ENCODE measurements at places on chromosomes 5 and 9.

- DNase-seq = no peak
Observed at GRCh38 chr5:15391704-15392397, 108.1 kb upstream of the FBXL7 start.

DNA sequence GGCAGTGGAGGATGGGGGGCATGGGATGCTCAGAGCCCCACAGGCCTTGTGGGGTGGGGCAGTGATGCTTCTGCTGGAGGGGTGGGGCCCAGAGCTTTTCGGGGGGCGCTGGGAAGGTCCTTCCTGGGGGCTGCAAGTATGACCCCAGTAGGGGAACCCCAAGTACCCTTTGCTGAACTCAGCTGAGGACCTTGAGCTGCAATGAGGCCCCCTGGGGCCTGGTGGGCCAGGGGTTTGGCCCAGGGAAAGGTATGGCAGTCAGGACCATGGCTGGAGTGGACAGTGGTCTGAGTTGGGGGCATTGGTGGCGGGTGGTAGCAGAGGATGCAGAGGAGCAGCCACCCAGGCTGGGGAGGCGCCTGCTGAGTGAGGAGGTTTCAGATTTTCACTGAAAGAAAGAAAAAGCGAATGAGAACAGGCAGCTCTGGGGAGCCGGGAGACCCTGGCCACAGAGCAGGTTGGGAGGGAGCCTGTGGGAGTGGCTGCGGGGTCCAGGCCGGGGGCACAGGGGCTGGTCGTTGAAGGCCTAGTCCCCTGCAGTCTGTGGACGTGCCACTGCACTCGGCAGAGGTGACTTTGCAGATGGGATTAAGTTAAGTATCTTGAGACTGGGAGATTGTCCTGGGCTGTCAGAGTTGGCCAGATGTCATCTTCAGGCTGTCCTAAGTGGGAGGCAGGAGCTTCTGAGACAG lies 19.2 kb downstream of the WNK2 start:
- DNase-seq = no peak

- no peak for DNase-seq
Observed at GRCh38 chr5:159343295-159344094, 13.2 kb upstream of the IL12B start.

- no peak for DNase-seq
Observed at GRCh38 chr5:165459232-165459631, 1953.8 kb downstream of the MAT2B start.

GRCh38 chr5:80411589-80412219 lies 3.8 kb downstream of the ZFYVE16 start:
- no peak for DNase-seq

- DNase-seq = no peak
Observed at GRCh38 chr5:36279054-36279698, 22.5 kb downstream of the RANBP3L start.

DNA sequence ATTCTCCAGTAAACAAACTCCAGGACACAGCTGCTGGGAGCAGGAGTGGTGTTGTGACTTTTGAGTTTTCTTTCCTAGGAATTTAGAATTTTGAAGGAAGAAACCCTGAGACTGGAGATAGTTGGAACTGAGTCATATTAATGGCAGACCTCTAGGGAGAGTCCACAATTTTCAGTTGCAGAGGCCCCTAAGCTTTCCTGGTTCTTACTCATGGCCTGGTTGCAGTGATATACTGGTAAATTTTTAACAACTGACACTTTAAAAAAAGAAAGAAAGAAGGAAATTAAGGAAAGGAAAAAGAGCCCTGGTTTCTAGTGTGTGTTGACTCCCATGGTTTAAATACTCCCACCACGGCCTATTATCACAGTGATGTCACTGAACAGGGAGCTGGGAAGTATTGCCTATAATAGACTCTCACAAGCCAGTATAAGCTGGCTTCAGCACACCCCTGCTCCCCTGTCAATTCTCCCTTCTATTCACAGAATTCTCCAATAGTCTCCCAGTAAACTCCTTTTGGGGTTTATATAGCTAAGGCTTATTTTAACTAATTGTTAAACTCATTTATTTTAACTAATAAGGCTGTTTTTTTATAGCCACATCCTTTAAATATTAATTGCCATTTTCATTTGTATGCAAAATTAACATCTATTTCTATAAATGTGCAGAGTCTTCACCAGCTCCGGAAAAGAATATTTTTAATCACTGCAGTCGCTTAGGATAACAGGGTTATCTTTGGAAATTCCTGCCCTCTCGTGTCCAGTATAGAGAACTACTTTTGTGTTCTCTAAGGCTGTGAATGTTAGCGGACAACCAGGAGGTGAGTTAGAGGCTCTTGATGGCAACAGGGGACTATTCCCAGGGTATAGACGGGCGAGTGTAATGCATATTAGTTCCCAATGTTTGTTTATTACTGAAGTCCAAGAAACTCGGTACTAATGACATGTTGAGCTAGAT lies 59.7 kb downstream of the GGTA1 start:
- no peak for DNase-seq

DNA sequence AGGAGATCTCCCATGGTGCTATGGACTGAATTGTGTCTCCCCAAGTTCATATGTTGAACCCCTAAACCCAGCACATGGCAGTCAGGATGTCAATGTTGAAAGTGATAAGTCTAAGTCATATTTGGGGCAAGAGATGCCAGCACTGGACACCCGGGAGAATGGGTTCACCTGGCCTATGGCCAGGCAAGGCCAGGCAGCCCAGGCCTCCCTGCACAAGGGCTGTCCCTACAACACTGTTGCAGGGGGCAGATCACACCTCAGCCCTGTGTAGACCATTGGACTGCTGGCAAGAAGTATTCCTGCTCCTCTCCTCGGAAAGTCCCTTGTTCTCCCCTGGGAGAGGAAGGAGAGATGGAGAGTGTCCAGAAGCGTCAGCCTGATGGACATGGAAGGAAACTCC lies 240.5 kb downstream of the GADD45G start:
- DNase-seq = no peak

DNA sequence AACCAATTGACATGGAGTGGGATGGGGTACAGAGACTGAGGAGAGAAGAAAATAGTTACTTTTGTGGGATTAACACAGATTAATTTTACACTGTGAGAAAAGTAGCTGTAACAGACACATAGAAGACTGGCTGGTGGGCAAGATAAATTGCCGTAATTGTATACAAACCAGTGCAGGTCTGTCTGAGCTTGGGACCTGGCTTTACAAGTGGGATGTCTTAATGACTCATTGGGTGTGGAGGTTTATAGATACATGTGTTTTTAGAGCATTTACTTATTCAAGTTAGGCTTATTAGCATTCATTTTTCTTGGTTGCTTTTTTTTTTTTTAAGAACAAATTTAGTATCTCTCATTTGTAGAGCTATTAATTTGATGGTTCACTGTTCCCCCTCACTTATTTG lies 37.5 kb downstream of the SLC44A1 start:
- DNase-seq = no peak

DNA sequence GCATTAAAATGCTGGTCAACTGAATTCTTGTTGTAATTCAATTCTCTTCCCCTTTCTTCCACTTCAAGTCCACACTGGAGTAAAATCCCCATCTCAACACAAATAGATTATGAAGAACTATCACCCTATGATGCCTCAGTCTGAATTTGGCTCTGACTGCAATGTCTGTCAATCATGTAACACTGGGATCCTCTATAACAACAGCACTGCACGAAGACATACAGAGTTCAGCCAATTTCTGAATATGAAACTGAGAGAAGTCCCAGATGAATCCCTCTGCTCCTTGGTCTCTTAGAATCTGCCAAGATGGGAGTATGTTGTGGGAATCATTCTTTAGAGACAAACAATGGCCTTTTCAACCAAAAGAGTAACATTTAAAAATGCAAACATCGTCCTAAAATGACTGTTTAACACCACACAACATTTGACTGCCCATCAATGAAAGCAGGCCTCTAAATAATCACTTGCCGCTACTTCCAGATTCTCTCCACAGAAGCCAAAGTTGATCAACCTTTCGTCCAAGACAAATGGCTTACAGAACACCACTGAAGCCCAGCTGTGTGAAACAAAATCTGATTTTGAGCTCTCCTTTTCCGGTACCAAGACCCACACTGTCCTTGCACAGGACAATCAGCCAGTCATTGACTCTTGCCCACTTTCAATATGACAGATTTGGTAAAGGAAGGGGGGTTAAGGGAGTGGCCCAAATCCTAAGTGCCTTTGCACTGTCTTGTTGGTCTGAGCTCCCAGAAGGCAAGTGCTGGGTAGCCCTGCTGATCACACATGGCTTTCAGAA lies 258.0 kb downstream of the EBF1 start:
- no peak for DNase-seq

GRCh38 chr9:35763803-35764202 lies 9.7 kb upstream of the MSMP start:
- no peak for DNase-seq

- DNase-seq = no peak
Observed at GRCh38 chr5:73188764-73189531, 16.0 kb downstream of the TMEM174 start.

DNA sequence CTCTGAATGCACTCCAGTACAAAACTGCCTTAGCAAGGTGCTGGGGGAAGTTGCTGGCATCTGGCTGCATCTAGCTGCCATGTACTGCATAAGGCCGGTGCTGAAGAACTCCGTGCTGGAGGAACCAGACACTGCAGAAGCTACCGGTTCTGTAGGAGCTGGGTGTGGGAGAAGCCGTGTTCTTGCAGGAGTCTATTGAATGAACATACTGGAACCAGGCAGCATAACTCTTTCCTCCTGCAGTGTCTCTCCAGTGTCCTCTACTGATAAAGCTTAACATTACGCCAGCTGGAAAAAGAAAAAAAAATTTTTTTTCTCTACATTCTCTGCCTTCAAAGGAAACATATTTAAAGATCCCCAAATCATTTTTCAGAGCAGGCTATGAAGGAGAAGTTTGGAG lies 38.5 kb downstream of the VPS13A start:
- DNase-seq = no peak

DNA sequence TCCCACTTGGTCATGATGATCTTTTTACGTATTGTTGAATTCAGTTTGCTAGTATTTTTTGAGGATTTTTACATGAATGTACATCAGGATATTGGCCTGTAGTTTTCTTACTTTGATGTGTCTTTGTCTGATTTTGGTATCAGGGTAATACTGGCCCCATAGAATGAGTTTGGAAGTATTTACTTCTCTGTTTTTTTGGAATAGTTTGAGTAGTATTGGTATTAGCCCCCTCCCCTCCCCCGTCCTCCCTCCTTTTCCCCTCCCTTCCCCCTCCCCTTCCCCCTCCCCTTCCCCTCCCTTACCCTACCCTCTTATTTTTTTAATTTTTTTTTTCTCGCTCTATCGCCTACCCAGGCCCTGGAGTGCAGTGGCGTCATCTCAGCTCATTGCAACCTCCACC lies 10.3 kb downstream of the CDK7 start:
- no peak for DNase-seq

GRCh38 chr9:33404788-33405362 lies 2.5 kb upstream of the AQP7 start:
- DNase-seq = no peak

DNA sequence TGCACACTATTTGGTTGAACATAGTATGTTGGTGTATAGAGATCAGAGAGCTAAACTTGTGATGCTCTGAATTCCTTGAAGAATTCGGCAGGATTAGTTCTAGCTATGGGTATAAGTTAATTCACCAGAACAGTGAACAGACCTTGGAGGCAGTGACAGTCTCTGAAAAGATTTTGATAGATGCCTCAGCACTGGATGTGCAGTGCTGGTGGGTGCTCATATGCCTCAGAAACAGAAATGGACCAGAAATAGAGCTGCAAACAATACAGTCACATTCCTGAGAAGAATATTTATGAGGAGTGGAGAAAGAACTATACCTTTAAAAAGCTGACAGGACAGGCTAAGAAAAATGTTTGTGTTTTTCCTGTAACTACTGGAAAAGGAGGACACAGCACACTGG lies 747.7 kb downstream of the KCTD16 start:
- DNase-seq = no peak

DNA sequence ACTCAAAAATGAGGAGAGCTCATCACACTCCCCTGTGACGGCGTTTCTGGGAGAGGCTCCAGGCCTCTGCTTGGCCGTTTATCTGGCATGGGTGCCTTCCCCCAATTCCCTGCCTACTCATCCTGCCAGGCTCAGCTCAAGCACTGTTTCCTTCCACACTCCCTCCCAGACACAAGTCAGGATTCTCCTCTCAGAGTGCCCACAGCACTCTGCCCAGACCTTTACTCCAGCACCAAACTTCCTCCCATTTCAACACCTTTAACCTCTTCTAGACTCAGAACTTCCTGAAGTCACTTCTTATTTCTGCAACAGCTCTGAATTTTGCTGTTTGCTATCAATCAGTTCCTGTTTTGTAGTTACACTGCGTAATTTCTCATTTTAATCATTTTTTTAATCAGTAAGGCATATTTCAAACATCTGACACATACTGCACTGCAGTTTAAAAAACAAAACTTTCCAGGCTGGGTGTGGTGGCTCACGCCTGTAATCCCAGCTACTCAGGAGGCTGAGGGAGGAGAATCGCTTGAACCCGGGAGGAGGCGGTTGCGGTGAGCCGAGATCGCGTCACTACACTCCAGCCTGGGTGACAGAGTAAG lies 16.0 kb downstream of the TRMO start:
- peak; percentile 31 for DNase-seq

GRCh38 chr5:72388646-72389045 lies 68.5 kb downstream of the PTCD2 start:
- DNase-seq = no peak

DNA sequence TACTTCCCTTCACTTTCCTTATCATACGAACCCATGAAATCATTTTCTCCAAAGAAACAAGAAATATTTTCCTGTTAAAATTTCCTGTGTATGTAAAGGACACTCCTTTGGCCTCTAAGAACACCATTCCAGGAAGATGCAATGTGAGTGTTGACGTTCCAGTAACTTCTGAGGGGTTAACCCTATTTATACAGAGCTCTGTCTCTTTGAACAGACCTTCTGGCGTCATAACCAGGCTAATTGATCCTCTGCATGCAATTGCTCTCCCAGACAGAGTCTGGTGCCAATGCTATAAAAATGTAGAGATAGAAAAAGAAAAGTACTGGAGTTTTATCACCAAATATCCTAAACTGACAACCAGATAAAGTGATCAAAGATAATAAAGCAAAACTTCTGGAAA lies 218.5 kb downstream of the TLE1 start:
- DNase-seq = no peak

DNA sequence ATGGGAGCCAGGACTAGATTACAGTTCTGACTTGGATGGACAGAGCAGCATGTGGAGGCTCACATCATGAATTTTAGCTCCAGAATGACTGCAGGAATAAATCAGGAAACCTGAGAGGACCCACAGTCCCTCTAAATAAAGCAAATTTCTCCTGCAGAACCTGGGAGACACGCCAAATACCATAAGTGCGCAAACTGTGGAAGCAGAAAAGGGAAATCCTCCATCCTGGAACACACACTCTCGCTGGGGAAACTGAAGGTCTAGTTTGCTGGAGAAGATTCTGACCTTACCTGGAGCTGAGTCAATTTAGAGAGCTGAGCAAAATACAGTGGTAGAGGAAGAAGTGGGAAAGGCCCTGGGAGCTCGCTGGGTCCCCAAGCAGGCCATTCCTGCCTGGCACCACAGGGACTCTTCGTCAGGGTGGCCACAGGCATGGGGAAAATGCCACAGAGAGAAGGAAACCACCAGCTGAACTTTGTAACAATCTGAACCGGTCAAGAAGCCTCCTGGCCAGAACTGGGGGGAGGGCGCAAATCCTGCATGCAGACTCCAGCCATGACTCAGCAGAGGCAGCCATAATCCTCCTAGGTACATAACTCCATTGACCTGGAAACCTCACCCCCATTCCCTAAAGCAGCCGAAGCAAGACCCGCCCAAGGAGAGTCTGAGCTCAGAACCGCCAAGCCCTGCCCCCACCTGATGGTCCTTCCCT lies 390.9 kb downstream of the LRRC70 start:
- DNase-seq = no peak

GRCh38 chr9:86494644-86495111 lies 140.5 kb upstream of the TUT7 start:
- no peak for DNase-seq

- DNase-seq = no peak
Observed at GRCh38 chr9:33351547-33351946, 50.8 kb downstream of the AQP7 start.

Measured in activated T-helper 1 cell treated with anti-CD3 and anti-CD28 coated beads, Interleukin-2, amount 50 U/mL, for 16 hours (primary cell).